Cardiac fibroblast (primary cell): ENCODE measurements at places on chromosomes 7 and 10.
A peak's percentile ranks its signal among the peaks of the same experiment; 100 is the strongest.

- peak; percentile 85 for DNase-seq
Observed at GRCh38 chr10:4512671-4513240, 313.3 kb upstream of the AKR1E2 start.

- peak; percentile 47 for DNase-seq
Observed at GRCh38 chr7:36264123-36264801, 111.2 kb downstream of the EEPD1 start.

- DNase-seq: peak; percentile 76
Observed at GRCh38 chr7:155230169-155230593, 67.5 kb upstream of the INSIG1 start.

DNA sequence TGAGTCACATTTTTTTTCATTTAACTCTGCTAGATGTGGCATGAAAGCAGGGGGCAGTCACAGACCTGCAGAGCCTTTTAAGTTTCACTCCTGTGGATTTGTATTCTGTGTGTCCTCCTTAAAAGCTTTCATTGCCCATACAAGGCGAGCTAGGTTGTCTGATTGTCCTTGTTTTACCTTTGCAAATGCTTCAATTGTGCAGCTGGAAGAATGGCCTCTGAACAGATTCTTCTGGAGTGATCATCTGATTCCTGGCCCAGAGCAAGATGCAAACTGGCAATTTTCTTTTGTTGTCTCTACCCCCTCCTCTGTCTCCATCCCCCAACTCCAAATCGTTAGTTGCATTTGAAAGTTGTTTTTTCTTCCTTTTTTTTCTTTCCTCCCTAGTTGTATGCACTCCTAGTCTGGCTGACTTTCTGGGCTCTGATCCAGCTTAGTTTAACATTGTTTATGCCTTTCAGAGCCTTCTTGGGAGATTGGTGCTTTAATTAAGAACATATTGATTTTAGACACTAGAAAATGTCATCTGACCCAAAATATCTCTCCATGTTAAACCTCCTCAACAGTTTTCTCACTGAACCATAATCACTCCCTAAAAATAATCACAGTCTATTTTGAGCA lies 150.2 kb downstream of the REEP3 start:
- peak; percentile 86 for DNase-seq

DNA sequence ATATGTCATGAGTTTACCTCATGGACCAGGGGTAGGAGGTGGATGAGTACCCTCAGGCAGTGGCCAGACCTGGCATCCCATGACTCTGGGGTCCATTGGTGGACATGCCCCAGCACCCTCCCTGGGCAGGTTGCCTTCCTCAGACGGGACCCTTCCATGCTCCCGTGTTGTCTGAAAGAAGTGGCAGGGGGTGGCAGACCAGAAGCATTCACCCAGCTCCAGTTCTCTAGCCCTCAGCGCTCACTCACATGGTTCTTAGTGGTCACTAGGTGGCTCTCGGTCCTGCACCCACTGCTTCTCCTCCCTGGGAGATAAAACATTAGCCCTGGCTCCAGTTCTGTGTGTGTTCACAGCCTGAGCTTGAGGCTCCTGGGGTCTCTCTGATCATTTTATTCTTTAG lies 6.0 kb downstream of the RBP3 start:
- peak; percentile 41 for DNase-seq

DNA sequence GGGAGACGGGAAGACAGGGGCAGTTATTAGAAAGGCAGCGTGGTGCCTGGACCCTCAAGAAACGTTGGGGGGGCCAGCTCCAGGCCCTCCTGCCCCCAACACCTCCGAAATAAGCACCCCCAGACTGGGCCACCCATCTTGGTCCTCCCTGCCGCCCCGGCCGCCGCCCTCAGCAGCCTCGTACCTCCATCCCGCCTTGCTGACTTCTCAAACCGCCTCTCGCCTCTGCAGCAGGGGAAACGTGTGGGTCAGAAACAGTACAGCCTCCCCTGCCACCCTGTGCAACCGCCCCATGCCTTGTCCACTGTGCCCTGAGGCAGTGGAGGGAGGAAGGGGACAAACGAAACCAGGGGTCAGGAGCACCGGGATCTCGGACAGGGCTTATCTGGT lies 7.2 kb downstream of the GIGYF1 start:
- DNase-seq: no peak

GRCh38 chr10:88104223-88104622 lies 240.8 kb downstream of the PTEN start:
- DNase-seq: no peak

DNA sequence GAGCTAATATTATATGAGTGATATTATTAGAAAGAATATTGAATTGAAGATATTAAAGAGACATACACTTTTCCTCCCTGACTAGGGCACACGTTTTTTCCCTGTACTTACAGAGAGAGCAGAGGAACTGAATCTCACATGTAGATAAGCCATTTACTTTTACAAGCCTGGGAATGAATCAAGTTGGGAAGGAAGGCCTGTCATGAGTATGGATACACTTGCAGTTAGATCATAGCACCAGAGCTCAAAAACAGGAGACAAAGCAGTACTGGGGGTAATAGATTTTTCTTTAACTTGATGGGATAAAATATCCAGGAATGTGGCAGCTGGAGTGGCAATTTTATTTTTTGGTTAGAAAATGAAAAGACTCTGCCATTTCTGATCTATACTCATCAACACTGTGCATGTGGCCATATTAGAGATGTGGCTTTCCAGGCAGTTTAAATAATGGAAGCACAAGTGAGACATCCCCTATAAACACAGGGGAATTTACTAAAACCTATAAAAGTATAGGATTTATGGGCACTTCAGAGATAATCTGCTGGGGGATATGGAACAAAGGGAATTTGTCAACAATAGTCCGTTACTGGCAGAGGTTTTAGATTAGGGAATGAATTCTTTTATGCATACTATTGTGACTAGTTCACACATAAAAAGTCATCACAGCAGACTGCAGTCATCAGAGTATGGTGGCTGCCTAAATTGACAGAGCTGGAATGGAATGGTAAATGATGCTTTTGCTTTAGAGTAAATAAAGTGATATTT lies 657.7 kb upstream of the MBL2 start:
- DNase-seq: no peak

DNA sequence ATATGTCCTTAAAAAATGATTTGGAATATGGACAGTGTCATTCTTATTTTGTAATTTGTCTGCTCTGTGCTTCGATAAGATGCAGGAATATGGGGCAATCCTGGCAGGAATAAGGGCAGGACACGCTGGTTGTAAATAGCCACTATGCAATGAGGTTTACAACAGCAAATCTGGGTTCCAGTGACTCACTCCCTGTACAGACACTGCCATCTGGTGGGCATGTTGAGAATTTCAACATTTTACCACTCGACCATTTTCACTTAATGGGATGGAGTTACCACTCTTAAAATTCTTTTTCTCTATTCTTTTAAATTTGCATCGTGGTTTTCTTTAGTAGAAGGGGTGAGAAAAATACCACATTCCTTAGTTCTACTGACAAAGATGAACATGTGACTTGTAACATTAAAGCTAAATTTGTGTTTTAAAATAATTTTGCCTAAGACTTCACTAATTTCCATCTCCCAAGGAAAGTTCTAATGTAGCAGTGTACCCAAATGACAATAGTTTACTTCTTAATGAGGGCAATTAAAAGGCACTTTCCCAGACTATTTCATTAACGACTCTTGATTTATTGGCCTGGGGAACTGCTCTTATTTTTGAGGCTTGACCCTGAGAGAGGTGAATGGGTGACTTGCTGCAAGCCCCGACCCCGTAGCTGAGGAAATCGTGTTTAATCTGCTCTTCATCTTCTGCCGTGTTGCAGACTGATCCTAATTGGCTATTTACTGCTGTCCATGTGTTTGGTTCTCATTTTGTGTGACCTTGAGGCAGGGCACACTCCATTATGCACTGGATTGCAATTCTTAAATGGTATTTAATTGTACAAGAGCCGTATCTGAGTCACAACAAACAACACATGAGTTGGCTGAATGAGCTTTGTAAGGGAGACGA lies 173.6 kb upstream of the IMMP2L start:
- peak; percentile 88 for DNase-seq

GRCh38 chr10:119871881-119872609 lies 598 bp downstream of the MCMBP start:
- DNase-seq: peak; percentile 65

DNA sequence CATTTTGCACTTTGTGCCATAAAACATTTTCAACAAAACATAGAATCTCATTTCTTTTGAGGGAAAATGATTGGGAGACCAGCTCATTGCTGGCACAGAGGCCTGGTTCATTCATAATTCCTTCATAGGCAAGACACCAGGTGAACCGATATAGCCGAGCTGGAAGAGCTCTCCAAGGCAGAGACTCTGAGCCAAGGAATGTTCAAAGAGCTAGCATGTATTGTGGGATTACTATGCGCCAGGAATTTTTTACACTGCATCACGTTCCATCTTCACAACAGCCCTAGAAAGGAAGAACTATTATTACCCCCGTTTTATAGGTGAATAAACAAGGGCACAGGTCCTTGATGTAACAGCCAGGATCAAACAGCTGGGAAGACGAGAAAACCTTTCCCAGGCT lies 2.1 kb upstream of the IL6 start:
- DNase-seq: no peak

DNA sequence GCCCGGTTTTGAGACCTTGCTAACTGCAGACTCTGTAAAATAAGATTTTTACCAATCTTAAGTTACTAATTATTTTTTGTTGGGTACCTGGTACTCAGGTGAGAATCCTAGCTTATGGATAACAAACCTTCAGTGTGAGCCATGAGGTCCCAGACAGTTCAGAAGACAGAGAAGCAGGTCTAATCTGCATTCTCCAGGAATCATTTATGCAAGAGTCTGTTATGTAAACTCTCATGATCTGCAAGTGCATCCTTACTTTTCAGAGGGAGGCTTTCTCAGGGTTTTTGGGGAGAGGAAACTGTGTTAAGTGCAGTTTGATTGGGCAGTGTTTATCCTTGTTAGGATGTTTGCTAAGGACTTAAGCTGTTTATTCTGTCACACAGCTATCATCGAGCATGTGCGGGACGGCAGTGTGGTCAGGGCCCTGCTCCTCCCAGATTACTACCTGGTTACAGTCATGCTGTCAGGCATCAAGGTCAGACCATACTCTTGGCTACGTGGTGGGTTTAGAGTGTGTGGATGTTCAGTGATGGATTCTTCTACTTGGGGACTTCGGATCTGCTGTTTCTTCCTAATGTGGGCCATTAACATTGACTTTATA lies 50.2 kb downstream of the SND1 start:
- DNase-seq: no peak

GRCh38 chr10:70052462-70053217 lies at the start of gene MACROH2A2:
TSS of gene MACROH2A2 (plus strand) at chr10:70052846. CDS start at chr10:70075659, 22,813 bp downstream.
- peak; percentile 67 for DNase-seq

DNA sequence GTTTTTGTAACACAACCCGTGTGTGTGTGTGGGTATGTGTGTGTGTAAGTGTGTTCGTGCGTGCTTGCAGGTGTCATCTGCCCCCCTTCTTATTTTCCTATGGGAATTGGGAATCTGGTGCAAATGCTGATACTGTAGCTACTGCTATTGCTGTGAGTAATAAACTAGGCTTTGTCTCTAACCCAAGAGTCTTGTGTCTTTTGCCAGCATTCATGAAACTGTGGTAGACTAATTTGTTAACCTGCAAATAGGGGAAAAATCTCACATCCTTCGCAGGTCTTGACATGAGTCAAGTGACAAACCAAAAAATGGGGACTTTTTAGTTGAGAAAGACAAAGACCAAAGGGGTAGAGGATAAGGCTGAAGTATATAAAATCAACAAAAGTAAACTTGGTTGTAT lies 57.9 kb upstream of the FAM133B start:
- no peak for DNase-seq

- DNase-seq: no peak
Observed at GRCh38 chr10:124039483-124040013, 53.9 kb downstream of the CHST15 start.

GRCh38 chr10:46077141-46077554 lies 31.1 kb upstream of the MSMB start:
- no peak for DNase-seq

DNA sequence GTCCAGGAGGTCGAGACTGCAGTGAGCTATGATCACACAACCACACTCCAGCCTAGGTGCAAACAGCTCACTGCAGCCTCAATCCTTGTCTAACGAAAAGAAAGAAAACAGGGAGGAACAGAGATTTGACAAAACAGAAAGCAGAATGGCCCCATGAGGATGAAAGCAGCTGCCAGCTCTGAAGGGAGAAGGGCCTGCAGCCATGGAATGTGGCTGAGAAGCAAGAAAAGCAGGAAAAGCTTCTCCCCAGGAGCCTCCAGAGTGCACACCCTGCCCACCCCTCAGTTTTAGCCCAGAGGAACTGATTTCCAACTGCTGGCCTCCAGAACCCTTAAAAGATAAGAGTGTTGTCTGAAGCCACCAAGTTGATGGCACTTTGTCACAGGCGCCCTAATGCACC lies 13.0 kb downstream of the ESYT2 start:
- peak; percentile 53 for DNase-seq

GRCh38 chr7:26735976-26736600 lies 128.3 kb downstream of the SKAP2 start:
- no peak for DNase-seq

GRCh38 chr10:94641480-94641879 lies 42.0 kb upstream of the CYP2C18 start:
- DNase-seq: no peak

GRCh38 chr7:21704359-21704758 lies 161.5 kb downstream of the DNAH11 start:
- DNase-seq: no peak

DNA sequence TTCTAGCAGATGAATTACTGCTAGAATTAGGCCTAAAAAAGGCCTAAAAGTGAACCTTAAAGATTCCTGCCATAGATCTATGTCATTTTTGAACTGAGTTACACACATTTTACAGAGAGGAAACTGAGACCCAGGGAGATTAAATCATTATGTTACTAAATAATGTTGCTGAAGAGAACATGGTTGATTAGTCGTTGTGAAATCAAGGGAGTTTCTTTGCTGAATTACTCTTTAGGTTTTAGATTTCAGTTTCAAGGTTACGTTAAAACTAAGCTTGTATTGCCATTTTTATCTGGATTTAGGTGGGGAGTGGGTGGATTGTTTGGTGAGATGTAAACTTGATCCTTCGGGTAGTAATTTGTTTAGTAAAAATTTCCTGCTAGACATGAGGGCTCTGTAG lies 21.3 kb downstream of the CDK14 start:
- no peak for DNase-seq

- DNase-seq: no peak
Observed at GRCh38 chr10:34816085-34816496, 995 bp upstream of the PARD3 start.

DNA sequence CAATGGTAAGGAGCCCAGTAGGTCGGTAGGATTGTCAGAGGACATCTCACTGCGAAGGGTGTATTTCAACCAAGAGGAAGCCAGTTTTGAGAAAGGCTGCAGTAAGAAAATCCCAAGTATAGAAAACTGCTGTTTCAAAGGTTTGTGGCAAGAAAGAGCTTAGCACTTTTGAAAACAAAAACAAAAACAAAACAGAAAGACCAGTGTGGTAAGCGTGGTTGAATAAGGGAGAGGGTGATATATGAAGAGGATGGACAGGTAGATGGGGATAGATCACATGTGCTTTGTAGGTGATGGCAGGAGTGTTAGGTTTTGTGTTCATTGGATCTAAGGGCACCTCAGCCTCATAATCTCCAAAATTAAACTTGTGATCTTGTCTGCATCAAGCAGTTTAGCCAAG lies 141.6 kb upstream of the WNT16 start:
- no peak for DNase-seq
